ENCODE measurements at places on chromosomes 13 and 19. TPM values are rescaled to one million over a fixed set of nuclear protein-coding genes. Genes with fewer than 3 reads are reported as not detected.

The GJA3 gene
- total RNA-seq = not detected

The LRCH1 gene
- 12.1 TPM for total RNA-seq

The ZNF823 gene
- 13.2 TPM for total RNA-seq

The APOC4 gene
- total RNA-seq = not detected

Data from bladder microvascular endothelial cell (primary cell).